ENCODE measurements at places on chromosomes 4 and X.

- no peak for DNase-seq
Observed at GRCh38 chr4:102601586-102602227, 100.5 kb downstream of the NFKB1 start.

DNA sequence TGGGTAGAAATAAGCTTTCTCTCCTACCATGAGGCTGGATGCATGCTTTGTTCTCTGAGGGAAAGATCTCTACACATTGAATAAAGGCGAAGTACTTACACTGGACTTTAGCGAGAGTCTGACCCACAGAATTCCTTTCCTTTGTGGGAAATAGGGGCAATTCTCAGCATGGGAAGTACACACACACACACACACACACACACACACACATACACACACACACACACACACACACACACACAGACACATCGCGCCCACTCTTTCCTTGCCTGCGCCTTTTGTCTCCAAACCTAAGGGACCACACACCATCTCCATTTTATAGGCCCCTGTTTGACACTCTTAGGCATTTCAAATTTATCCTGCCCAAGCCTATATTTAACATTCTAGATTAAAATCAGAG lies 83.8 kb downstream of the LUZP4 start:
- DNase-seq, result no peak

DNA sequence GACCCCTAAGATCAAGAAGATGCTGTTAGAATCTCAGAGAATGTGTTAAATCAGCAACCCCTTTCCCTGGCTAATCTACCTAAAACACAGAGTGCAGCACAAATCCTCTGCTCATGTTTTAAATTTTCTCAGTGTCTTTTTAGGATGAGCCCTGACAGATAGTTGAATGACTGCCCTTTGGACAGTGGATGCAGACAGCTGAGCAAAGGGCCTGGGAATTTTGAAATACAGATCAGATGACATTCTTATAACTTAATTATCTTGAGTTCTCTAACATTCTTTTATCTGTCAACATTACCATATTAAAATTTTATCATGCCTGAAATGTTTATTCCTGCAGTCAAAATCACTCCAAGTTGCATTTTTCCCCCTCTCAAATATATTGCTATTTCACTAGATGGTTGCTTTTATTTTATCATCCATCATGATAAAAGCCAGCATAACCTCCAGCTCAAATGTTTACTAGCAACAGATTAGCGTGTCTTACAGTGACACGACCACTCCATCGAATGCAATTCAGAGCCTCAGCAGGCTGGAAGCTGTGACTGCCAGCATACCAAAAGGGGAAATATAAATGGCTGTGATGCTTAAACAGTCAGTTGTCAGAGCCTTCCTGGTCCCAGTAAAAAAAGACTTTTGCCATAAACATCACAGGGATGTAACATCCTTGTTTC lies 22.8 kb upstream of the ARHGAP24 start:
- no peak for DNase-seq

DNA sequence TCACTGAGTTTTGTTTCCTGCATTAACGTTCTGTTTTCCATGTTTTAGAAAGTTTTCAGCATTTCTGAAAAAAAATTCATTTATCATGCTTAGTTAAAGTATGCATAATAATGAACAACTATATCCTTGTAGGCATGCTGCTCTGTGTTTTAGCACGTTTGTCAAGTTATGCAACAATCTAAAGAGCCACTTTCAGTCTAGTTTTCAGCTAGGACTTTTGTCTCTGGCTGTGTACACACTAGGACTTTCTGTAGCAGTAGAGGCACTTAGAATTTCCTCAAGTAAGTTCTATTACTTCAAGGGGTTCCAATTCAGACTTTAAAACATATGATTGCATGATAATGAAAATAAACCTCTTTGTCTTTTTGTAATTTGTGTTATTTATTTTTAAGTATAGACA lies 12.4 kb downstream of the DCAF8L1 start:
- DNase-seq, result no peak

GRCh38 chr4:149409146-149409545 lies 406.5 kb downstream of the IQCM start:
- DNase-seq, result no peak

All from coronary artery (tissue), 2 donors.